HT1080 (cell line): ENCODE measurements at places on chromosomes 7 and 10. TPM values are rescaled to one million over a fixed set of nuclear protein-coding genes. Genes with fewer than 3 reads are reported as not detected.
A peak's percentile ranks its signal among the peaks of the same experiment; 100 is the strongest.

Gene LIPM
- total RNA-seq, result not detected in 2 replicates

- DNase-seq, result peak; percentile 44
Measured at GRCh38 chr7:50264908-50265307, 39.6 kb upstream of the IKZF1 start.

- peak; percentile 18 for DNase-seq
Measured at GRCh38 chr7:142827951-142828500, 26.9 kb upstream of the EPHB6 start.

Gene ZNF92
- total RNA-seq, result 7.0 and 8.2 TPM in 2 replicates

Gene RELN
- 0.02 and 0.03 TPM in 2 replicates for total RNA-seq

Gene TMUB1
- 66.3 and 85.1 TPM in 2 replicates for total RNA-seq
